Psoas muscle (tissue), 8 donors: ENCODE measurements at places on chromosomes 2 and 18. TPM values are rescaled to one million over a fixed set of nuclear protein-coding genes. Genes with fewer than 3 reads are reported as not detected.

RBM43 gene
- total RNA-seq = 1.0 TPM

SLC16A14 gene
- 0.75 TPM for total RNA-seq

NCKAP5 gene
- total RNA-seq = 0.15 TPM

FAP gene
- 4.2 TPM for total RNA-seq

STAT1 gene
- total RNA-seq = 26.1 TPM

PIGN gene
- 18.0 TPM for total RNA-seq

DNA sequence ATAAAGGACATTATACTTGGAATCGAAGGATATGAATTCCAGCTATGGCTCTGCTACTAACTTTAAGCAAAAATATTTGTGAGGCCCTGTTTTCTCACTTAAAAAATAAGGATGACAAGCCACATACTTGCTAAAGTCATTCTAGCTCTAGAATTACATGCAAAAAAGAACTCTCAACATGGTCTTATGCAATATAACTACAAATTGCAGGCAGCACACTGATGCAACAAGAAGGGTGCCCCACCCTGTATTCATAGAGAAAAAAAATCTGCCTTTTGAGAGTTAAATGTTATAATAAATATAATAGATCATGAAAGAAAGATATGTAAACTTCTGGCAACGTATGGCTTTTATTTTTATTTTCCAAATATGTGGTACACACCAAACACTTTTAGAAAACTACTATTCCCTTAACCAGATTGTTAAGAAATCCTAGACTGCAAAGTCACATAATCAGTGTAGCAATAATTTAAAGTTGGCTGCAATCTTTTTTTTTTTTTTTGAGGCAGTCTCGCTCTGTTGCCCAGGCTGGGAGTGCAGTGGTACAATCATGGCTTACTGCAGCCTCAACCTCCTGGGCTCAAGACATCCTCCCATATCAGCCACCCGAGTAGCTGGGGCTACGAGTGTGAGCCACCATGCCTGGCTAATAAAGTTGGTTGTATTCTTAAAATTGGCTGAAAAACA, 40.2 kb upstream of the WDSUB1 start:
- peak; percentile 11 for DNase-seq

- no peak for DNase-seq
Measured at GRCh38 chr18:44789710-44790109, 109.0 kb downstream of the SETBP1 start.

DNA sequence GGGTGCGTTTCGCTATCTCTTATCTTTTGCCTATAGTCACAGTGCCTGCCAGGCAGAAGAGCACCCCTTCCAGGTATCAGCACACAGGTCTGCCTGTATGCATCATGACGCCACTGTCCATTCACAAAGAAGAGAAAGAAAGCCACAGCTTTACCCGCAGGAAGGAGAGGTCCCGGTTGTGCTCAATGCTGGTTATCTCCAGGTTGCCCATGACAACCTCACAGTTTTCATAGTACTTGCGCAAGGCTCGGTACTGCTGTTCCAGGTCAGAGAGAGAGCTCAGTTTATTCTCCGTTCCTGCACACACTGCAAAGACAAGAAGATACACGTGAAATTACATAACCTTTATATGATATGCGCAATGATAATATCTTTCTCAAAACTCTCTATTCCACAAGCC, 414.0 kb downstream of the ERBB4 start:
- no peak for DNase-seq

DNA sequence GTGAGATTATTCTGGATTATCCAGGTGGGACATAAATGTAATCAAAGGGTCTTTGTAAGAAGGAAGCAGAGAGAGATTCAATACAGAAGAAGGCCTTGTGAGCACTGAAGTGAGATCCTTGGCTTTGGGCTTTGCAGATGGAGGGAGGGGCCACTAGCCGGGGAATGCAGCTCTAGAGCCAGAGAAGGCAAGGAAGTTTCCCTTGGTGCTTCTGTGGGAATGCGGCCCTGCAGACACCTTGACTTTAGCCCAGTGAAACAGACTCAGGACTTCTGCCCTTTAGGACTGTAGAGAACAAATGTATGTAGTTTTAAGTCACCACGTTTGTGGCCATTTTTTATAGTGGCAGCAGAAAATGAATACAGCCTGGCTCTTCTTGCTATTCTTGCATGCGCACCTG, 8.1 kb downstream of the NEU2 start:
- DNase-seq = no peak

- DNase-seq = peak; percentile 68
Measured at GRCh38 chr2:42084231-42084671, 36.4 kb downstream of the PKDCC start.

DNA sequence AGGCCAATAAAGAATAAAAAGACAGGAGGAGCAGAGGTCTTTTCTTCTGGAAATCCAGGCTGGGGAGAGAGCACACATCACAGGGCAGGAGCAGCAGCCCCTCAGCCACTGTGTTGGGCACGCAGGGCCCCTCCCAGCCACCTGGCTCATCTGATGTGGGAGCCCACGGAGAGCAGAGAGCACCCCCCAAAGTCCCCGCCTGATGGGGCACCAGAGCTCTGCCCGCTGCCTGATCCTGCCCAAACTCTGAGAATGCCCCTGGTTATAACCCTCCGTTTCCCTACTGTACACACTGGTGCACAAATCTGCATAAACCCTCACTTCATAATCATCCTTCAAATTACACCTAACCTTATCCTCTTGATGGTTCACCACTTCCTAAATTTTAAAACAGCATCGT, 111.3 kb downstream of the HDAC4 start:
- no peak for DNase-seq

DNA sequence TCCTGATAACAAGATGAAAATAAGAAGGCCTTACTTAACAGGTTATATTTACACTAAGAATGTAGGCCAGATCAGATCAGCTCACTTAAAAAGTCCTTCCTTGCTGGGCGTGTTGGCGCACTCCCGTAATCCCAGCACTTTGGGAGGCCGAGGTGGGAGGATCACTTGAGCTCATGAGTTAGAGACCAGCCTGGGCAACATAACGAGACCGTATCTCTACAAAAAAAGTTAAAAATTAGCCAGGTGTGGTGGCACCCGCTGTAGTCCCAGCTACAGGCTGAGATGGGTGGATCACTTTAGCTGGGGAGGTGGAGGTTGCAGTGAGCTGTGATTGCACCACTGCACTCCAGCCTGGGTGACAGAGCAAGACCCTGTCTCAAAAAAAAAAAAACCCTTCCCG, 53.2 kb upstream of the SOS1 start:
- DNase-seq = no peak
